Esophagus muscularis mucosa (tissue), 4 donors: ENCODE measurements at places on chromosomes 12 and 14. TPM values are rescaled to one million over a fixed set of nuclear protein-coding genes. Genes with fewer than 3 reads are reported as not detected.

- no peak for DNase-seq
These were observed 84.1 kb downstream of the FBXL14 start for GRCh38 chr12:1510056-1510812.

DNA sequence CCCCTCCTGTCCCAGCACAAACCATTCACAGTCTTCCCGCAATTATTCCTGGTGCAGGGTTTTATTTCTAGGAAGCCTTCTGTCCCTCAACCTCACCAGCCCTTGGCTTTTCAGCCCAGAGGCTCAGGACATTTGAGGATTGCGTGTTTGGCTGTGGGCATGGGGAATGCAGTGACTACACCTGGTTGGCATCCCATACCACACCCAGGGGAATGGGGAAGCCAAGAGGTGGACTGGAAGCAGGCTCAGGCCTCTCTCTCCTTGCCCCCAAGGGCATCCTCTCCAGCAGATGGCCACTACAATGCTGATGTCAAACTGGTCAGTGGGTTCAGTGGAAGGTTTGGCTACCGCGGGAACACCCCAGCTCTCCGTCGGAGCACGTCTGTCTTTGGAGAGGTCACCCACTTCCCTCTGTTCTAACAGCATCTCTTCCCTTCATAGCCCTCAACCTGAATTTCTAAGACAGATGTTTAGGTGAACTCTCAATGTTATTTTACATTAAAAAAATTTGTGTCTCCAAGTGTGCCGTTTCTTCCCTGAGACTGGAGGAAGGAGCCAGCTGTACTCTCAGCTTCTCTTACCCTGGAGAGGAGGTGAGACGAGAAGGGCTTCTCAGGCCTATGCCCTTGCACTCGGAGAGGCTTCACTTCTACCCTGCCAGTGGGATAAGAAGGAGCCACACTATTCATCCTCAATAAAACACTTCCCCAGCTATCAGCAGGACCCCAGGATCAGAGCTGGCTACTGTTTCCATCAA, 35.5 kb downstream of the DCAF4 start:
- DNase-seq, result no peak

GRCh38 chr12:93370947-93371346, 6.8 kb upstream of the NUDT4 start:
- no peak for DNase-seq

GRCh38 chr14:103840014-103840413, 7.4 kb downstream of the PPP1R13B start:
- DNase-seq, result no peak

DNA sequence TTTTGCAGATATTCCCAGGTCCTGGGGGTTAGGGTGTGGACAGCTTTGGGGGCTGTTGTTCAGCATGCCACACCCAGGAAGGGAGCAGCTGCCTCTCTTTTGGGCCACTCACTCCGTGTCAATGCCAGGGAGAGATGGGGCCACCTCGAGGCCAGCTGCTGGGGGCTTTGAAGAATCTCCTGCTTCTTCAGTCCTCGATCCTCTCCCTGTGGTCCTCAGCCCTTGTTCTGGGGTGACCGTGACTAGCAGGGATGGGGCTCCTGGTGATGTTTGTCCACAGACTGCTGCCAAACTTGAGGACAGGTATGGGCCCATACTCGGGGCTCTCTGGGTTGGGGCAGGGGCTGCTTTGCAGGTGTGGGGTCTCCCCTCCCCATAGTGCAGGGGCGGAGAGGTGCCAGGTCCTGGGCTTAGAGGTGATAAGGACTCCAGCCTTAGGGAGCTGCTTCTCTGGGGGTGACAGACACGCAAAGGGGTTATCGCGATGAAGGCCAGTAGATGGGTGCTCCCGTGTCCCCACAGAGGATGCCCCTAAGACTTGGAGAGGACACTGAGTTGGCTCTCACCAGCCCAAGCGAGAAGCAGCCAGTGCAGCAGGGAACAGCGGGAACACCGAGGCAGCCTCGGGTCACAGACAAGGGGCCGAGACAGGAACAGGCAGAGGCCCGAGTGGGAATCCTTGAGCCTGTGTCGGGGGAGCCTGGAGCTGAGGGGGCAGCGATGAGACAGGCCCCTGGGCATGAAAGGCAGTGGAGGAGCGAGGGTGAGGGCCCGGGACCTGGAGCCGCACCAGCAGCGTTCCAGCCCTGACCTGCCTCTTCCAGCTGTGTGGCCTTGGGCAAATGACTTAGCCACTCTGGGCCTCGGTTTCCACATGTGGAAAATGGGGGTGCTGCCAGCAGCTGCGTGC, 11.1 kb downstream of the RFLNA start:
- DNase-seq, result no peak

DNA sequence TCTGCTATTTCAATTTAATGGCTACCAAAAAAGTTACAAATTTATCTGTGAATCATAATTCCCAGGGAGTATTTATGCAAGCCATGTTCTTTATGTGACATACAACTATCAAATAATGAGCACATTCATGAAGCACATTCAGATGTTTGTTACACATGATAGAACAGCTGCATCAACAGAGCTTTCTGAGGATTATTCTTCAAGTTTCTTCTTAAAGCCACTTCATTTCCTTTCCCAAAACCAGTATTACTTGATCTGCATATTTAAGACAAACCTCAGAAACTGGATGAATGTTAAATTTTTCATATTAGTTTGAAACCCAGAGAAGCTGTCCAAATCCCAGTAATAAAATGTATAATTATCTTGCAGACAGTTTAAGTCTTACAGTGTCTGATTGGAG, 73.6 kb upstream of the SOX5 start:
- no peak for DNase-seq

GRCh38 chr12:102992297-102992696, 34.8 kb downstream of the ASCL1 start:
- DNase-seq, result no peak

DNA sequence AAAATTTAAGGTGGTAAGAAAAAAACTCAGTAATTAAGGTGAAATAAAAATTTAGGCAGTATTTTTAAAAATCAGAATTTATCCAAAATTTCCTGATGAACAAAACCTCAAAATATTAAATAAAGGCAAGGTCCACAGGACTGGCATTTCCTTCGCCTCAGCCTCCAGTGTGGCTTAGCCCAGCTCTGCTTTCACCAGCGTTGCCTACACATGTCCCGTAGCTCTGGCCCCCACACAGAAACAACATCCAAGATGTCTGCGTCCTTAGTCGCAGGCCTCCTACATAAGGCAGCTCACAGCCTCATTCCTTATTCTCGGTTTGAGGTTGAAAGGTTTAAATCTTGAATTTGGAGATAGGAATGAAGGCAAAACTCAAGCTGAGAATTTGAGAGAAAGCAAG, 274.3 kb downstream of the SYT1 start:
- DNase-seq, result no peak

DNA sequence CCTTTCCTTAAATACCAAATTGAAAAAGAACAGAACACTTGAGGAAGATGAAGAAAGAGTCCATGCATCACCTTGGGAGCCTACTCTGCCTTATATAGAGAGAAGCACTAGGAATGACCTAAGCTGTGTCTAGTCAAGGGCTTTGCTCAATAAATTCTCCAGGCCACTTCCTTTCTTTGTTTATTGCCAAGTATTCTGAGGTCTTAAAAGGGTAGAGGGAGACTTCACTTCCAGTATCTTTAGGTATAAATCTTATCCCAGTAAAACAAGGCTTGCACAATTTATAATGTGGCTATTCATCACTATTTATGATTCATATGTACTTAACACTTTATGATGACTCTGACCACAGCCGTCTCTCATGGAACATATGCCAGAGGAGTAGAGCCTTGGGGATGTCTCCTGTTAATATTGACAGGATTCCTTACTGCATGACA, 85.1 kb upstream of the ARHGAP5 start:
- no peak for DNase-seq

GRCh38 chr14:58942516-58942915, 246.0 kb upstream of the DAAM1 start:
- DNase-seq, result no peak

- DNase-seq, result no peak
These were observed 58.8 kb upstream of the GPR68 start for GRCh38 chr14:91303091-91303923.

The GLIPR1L1 gene
- total RNA-seq, result not detected

The PPM1H gene
- total RNA-seq, result 3.0 TPM

The ASB8 gene
- 33.6 TPM for total RNA-seq

The CSRNP2 gene
- total RNA-seq, result 28.5 TPM

The MYF6 gene
- not detected for total RNA-seq

The PRH2 gene
- total RNA-seq, result not detected

The C14orf39 gene
- total RNA-seq, result 0.50 TPM

The RDH11 gene
- 29.9 TPM for total RNA-seq

The CKAP4 gene
- total RNA-seq, result 51.6 TPM

The RPL10L gene
- not detected for total RNA-seq

The KRT5 gene
- not detected for total RNA-seq

The FAIM2 gene
- total RNA-seq, result 4.1 TPM
